ENCODE measurements at places on chromosomes 2 and 18.

DNA sequence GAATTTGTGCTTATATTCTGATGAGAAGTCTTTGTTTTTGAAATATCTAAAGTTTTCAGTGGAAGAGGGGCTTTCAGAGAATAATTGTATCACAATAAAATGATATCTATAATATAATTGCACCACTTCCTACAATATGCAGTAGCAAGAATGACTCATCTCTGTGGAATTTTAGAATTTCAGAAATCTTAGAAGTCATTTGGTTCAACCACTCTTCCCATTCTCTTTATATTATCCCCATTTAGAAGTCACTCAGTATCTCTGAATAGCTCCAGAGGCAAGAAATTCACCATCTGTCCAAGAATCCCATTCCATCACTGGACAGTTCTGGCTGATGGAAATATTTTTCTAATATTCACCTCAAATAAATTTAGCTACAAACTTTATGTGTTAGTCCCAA lies 59.3 kb upstream of the CCDC68 start:
- DNase-seq = no peak

DNA sequence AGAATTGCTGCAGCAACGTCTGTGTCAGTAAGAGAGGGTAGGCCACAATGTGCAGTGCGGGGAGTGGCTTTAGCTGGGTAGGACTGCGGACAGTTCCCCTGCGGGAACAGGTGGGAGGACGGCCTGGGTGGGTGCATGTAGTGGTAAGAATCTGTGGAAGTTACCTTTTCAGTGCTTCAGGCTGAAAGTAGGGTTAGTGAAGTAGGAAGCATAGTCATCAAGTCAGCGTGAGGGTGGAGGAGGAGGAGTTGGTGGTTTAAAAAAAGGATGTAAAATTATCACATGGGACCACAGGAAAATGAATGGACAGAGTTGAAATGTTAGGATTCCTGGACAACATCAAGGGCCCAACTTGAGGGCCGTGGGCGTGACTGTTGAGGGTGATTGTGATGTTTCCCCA lies 13.2 kb downstream of the CEP192 start:
- DNase-seq = no peak

DNA sequence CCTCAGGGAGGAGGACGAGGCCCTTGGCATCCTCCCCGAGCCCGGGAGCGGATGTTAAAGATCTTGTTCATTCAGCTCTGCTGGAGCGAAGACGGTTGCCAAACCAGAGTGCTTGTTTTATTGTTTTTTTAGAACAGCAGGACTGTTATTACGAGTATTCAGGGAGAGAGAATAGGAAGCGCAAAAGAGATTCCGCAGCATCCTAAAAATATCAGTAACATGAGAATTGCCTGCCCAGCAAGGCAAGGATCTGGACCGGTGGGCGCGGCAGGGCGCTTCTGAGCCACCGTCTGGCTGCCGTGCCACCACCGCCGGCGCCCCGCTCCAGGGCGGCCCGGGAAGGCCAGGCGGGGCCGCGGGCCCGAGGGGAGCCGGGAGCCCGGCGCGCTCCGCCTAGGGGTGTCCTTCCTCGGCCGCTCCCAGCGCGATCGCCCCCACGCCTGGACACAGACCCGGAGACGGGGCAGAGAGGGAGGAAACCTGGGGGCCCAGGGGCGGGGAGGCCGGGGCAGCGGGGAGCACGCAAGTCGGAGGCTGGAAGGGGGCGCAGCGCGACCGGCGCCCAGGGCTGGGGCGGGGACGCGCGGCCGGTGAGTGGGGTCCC lies 843 bp downstream of the CYS1 start:
- DNase-seq = no peak

DNA sequence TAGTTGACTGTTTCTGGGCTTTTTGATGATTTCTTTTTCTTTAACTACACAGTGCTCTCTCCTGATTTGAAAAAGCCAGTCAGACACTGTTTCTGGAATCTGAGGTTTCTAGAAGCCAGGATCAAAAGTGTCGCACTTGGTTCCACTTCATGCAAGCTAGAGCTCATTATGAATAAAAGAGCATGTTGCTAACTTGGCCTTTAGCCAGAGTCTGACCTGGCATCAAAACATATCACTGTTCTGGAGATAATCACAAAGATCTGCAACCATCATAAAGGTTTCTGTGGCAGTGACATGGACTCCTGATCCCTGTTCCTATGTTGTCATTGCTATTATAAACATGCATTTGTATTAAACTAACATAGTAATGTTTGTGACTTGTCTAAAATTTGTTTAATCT lies 76.1 kb upstream of the MAPRE2 start:
- no peak for DNase-seq

DNA sequence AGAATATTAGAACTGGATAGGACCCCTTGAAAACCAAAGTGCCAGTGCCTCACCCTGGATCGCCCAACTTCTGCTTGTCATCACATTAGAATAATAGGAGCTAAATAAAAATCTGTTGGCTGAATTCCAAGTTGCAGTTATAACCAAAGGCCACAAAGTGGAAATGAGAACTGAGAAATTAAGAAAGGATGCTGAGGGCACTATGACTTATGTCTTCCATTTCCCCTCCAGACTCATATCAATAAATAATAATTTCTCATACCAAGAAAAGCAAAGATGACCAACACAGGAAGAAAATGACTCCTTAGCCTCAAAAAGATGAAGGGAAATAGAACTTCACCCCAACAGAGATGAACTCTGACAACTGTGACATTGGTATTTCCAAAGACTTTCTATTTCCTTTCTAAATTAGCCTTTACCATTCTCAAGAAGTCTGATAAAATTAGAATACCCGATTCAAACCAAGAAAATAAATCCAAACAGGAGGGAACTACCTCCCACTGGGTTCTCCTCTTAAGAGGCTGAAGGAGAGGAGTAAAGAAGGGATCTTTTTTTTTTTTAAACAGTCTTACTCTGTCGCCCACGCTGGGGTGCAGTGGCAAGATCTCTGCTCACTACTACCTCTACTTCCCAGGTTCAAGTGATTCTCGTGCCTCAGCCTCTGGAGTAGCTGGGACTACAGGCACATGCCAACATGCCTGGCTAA lies 46.5 kb upstream of the EPG5 start:
- DNase-seq = no peak

DNA sequence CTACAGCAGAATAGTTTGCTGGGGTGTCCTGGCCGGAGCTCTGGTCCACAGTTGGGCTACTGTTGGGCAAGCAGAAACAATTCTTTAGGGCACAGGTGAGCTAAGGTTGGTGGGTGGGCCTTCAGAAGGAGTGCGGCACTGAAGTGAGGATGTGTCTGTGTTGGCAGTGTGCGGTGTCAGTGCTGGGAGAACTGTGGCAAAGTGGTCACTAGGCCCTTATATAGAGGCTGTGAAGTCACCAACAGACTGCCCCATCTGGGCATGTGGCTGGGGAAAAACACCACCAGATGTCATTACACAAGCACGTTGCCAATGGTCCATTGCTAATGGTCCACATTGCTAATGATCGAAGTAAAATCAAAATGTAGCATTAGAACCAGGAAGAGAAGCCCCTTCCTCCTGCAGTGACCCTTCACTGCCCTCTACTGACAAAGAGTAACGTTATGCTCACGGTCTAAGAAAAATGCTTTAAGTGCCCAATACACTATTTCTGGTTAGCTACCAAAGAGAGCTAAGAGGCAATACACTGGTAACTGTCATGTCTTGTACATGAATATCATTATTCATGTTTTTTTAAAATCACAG lies 21.3 kb downstream of the SCN1A start:
- no peak for DNase-seq

DNA sequence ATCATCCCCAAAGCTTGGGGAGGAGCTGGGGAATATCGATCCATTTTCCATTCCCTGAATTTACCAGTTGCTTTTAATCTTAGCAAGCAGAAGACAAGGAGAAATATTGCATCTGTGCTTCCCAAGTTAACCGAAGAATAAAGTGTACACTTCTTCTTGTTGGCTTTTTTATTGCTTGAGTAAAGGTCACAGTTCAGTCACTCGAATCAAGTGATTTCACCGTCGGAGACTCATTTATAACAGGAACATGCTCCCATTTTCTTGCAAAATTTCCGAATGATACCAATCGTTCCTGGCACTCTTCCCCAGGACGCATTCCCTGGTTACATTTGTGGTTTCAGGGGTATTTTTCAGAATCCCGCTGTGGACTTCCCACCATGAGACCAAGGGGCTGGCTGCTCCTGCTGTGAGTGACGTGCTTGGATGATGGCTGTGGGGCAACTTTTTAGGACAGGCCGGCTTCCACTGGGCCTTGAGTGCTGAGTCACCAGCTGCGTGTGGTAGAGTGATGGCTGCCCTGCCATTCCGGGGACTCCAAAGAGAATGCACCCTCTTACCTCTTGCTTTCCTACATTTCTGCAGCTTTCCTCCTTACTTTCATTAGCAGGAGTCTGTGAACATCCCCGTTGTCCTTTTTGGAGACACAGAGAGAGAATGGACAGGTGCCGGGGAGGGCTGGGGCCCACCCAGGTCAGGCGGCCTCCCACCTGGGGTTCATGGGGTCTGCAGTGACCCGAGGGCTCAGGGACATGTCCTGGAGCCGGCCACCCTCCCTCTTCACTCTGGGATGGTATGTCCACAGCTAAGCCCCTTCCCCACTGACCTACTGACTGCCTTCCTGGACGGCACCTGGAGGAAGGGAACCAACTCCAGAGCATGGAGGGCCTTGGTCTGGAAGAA lies 60.7 kb upstream of the HDAC4 start:
- no peak for DNase-seq

GRCh38 chr18:6866552-6867085 lies 137.1 kb downstream of the ARHGAP28 start:
- no peak for DNase-seq

GRCh38 chr2:189517847-189518535 lies 62.6 kb downstream of the SLC40A1 start:
- no peak for DNase-seq

- DNase-seq = no peak
Observed at GRCh38 chr2:109225170-109225782, 96.3 kb downstream of the SH3RF3 start.

GRCh38 chr2:208118918-208119317 lies 5.4 kb downstream of the CRYGD start:
- no peak for DNase-seq

GRCh38 chr18:24417480-24417879 lies 9.0 kb upstream of the IMPACT start:
- no peak for DNase-seq

DNA sequence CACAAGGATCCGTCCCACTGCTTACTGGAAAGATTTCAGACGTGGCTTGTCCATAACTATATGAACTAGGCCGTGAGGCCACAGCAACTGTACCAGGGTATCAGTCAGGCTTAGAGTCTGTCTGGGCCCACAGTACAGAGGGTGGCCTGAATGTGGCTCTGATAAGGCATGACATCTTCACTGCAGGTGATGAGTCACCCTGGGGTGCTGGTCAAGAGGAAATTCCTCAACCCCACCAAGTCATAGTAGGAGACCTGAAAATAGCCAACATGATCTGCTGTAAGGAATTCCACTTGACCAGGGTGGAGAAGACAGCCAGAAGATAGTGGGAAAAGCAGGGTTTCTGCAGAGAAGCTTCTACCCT lies 107.7 kb downstream of the INHBB start:
- no peak for DNase-seq

DNA sequence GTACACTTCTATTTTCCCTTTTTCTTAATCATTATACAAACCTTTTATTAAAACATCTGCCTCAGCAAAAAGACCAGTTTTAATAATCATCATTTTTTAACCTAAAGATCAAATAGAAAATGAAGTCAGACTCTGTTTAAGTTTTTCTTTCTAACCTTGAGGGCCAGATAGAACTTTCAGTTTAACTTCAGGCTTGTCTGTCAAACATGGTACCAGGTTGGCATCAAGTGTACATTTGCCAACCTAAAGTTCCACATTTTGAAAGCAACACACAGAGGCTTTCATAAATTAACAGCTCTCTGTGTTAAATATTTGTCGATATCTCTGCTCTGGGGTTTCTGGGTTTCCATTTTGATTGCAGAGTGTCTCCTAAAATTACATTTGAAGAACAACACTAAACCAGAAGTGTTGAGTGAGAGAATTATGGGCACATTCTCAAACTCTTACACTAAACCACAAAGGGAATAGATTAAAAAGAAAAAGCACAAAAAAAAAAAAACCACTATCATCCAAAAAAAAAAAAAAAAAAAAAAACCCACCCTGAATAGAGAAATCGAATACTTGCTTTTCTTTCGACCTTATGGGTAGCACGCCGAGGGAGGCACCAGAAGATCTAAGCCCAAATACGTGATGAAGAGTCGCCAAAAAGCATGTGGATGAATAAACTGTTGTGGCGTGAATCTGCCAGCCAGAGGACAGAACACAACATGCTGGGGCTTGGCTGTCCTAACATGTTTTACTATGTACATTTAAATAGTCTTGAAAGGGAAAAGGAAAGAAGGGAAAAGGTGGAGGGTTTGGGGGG lies 166.2 kb downstream of the TCF4 start:
- DNase-seq = no peak

GRCh38 chr2:230356084-230356483 lies 29.1 kb downstream of the SP140L start:
- no peak for DNase-seq

DNA sequence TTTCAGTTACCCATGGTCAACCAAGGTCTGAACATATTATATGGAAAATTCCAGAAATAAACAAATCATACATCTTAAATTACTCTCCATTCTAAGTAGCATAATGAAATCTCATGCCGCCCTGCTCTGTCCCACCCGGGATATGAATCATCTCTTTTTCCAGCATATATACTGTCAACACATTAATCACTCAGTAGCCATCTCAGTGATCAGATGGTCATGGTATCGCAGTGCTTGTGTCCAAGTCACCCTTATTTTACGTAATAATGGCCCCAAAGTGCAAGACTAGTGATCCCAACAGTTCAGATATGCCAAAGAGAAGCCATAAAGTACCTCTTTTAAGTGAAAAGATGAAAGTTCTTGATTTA lies 43.8 kb downstream of the OSBPL6 start:
- DNase-seq = no peak
